ENCODE measurements at places on chromosomes 5 and 9.

DNA sequence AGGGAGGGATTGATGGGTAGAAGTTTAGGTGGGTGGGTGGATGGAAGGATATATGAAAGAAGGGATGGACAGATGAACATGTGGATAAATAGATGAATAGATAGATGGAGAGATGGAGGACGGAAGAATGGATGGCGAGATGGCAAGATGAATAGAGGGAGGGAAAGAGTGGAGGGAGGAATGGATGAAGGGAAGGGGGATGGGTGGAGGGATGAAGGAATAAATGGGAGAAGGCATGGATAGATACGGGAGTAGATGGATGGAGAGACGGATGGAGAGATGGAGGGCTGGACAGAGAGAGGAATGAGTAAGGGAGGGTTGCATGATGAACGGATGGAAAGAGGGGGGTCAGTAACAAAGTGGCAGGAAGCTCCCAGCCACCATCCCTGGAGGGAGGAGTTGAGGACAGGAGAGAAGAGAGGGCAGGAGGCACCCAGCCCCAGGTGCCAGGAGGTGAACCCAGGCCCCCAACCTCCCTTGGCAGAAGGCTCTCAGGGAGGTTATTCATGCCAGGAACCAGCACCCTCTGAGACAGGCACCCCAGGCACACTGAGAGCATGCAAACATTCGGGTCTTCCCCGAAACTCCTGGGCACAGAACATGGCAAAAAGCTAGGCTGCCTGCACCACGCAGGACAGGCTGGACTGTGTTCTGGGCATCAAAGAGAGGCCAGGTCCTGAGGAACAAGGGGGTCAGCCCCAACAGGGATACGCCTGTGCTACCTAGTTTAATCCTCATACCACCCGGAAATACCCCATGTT lies 9.1 kb downstream of the SARDH start:
- no peak for DNase-seq

GRCh38 chr5:140072812-140073211 lies 29.7 kb upstream of the NRG2 start:
- no peak for DNase-seq

- no peak for DNase-seq
Measured at GRCh38 chr5:43210570-43210969, 18.5 kb downstream of the NIM1K start.

- no peak for DNase-seq
Measured at GRCh38 chr9:92749934-92750315, 14.7 kb downstream of the BICD2 start.

- DNase-seq = no peak
Measured at GRCh38 chr9:16421532-16421931, 448.9 kb downstream of the BNC2 start.

DNA sequence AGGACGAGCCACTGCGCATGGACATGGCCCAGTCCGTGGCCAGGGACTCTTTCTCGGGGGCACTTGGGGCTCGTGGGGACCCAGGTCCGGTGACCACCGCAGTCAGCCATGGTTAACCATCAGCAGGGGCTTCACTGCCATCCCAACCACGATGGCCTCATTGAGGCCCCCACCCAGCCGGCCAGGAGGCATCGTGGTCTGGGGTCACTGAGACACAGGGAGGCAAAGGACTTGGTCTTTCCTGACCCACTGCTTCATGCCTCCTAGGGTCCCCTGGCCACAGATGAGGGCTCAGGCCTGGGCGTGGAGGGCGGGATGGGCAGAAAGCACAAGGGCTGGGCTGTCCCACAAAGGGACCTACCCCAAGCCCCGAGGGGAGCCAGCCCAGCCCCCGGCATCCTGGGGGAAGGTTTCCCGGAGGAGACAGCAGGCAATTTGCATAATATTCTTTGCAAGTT lies 6.6 kb downstream of the NACC2 start:
- DNase-seq = no peak

DNA sequence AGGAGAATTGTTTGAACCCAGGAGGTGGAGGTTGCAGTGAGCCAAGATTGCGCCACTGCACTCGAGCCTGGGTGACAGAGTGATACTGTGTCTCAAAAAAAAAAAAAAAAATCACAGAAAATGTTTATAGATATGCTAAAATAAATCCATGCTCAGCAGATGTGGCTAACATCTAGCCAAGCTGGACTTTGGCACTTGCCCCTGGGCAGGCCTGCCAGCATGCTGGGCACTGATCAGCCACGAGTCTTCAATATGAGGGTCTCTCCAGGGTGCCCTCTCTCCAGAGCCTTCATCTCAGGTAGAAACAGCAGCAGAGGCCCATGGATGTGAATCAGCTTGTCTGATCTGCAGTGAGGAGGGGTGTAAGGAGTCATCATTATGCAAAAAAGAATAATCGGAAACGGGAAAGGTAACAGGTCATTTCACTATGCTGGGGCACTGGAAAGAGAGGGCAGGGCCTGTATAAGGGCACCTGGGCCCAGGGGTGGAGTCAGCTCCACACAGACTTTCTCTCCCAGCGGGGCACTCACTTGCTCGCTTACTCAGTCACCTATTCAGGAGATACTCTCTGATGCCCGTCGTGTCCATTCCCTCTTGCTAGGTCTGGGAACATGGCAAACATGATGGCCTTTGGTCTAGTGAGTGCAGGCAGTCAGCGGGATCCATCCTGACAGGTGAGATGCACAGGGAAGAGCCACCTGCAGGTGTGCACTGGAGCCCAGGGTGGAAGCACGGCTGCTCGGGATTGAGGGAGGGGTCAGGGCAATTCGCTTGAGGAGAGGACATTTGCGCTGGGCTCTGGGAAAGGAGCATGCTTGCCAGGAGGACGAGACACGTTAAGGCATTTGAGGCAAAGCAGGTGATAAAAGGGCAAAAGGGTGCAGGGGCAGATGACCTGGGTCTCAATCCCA lies 17.1 kb downstream of the RNF44 start:
- DNase-seq = no peak

DNA sequence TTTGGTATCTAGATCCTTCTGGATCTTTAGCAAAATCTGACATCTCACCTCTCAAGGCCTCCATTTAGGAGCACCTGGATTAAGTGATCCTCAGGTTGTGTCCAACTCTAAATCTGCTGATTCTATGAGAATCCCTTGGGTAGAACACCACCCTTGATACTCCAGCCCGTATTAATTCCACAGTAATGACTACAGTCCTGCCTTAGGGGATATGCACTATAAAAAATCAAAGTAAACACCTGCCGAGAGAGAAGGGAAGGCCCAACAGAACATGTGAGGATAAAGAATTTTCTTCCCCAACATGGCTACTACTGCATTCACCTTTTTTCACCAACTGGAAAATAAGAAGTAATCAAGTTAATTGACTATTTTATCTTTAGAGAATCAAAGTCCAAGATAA lies 27.6 kb downstream of the DAP start:
- DNase-seq = no peak

DNA sequence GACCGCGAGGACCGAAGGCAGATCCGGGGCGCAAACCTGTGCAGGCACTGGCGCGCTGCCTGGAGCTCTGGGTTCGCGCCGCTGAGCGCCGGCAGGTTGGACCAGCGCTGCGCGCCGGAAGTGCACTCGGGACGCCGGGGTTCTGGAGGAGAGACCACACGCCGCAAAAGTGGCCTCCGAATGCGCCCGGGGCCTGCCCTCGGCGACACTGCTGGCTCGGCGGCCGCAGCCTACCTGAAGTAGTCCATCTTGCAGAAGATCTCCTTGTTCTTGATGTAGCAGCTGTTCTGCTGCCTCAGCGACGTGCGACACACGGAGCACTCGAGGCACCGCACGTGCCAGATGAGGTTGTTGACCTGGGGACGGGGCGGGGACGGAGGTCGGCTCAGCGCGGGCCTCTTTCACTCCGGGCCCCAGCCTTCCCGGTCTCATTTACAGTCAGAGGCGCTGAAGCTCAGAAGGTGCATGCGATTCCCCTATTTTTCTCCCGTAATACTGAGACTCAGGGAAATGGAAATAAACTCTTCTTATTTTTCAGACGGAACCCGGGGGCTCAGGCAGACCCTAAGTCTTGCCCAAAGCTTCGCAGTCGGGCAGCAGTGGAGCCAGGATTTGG lies 2.5 kb downstream of the LHX6 start:
- DNase-seq = no peak

DNA sequence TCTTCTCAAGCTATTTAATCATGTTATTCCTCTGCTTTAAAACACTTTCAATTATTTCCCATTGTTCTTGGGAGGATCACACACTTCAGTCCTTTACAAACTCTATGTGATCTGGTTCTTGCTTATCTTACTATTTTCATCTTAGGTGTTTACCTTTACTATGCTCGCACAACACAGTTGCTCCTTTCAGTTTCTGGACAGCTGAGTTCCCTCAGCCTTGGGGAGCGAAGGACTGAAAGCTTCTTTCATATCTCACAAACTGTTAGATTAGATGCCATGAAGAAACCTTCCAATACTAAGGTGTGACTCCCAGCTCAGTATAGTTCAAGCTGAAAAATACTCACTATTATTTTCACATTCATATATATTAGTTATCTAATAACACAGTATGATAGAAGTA lies 117.9 kb downstream of the CDC42SE2 start:
- no peak for DNase-seq

- no peak for DNase-seq
Measured at GRCh38 chr9:120383999-120384924, 195.7 kb downstream of the CDK5RAP2 start.

Measured in CD4-positive, alpha-beta T cell treated with Interleukin-6 at 100 ng/mL for 8 hours (primary cell).